ENCODE measurements at places on chromosomes 5 and 9.

- DNase-seq = no peak
These were observed 33.9 kb downstream of the OLFML2A start for GRCh38 chr9:124810663-124811355.

GRCh38 chr5:56710826-56711590, 104.3 kb upstream of the MAP3K1 start:
- DNase-seq = no peak

DNA sequence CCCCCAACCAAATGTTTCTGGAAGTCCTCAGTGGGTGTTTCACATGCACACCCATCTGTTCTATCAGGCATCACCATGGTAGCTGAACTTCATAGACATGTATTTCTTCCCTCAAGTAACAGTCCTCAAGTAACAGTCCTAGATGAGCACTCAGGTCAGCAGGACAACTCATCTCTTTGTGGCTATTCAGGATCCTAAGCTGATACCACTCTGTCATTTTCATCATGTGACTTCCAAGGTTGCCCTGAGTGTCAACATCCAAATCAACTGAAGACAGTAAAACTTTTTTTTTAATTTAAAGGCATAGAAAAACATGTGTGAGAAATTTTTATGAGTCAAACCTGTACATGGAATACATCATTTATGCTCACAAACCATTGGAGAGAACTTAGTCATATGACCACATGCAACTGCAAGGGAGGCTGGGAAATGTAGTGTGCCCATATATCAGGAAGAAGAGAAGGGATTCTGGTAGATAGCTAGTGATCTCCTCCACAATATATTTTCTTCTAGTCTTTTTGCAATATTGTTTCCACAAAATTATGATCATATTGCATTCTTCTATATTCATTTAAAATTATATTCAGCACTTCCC, 64.2 kb upstream of the FST start:
- no peak for DNase-seq

- DNase-seq = no peak
These were observed 2.4 kb upstream of the ARSI start for GRCh38 chr5:150305095-150305494.

GRCh38 chr9:14956208-14956607, 46.0 kb upstream of the FREM1 start:
- no peak for DNase-seq

GRCh38 chr9:110143950-110144545, 63.9 kb downstream of the C9orf152 start:
- peak; percentile 14 for DNase-seq

DNA sequence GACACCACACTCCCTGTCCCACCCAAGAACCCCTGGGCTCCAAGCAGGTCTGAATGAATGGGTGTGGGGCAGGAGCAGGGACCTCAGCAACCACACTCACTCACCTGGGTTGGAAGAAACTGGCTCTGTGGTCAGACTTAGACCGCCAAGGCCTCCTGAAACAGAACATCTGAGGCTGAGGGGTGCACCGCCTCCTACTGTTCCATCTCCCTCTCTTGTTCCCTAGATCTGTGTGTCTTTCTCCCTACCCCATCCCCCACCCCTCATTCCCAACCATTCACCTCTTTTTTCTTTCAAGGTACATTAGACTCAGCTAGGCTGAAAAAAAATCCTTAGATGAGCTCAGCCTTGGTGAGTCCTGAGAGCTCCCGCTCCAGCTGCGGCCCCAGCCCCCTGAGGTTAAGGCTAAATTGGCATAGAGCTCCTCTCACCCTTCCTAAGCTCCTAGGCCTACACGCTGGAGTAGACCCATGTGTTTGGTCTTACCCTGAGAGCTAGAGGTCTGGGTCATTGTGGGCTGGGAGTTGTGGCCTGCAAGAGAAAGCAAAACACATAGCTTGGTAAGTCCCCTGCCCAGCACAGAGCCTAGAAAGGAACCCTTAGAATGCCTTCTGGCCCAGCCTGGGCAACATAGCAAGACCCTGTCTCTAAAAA, 4.8 kb downstream of the ECSCR start:
- no peak for DNase-seq

DNA sequence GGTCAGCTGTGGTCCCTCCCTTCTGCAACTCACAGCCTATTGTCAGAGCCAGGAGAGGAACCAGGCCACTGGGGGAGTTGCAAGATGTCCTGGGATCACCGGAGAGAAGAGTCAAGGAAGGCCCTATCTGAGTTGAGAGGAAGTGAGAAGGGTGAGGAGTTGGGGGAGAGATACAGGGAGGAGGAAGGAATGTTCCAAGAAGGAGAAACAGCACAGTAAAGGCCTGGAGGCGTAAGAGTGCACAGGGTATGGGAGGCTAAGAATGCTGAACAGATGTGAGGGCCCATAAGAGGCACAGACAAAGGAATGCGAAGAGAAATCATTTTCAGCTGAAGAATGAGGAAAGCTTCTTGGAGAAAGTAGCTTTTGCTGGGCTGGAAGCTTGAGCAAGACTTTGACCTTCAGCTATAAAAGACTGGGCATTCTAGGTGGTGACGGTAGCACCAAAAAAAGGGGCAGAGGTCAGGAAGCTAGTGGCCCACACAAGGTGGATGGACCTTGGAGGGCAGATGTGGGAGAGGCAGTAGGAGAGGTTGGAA, 21.6 kb upstream of the CSF1R start:
- no peak for DNase-seq

- DNase-seq = no peak
These were observed 177.6 kb downstream of the RFX3 start for GRCh38 chr9:3348169-3348568.

- DNase-seq = no peak
These were observed 26.3 kb upstream of the TNPO1 start for GRCh38 chr5:72790186-72790585.

GRCh38 chr9:117546894-117547678, 132.2 kb upstream of the ASTN2 start:
- no peak for DNase-seq

DNA sequence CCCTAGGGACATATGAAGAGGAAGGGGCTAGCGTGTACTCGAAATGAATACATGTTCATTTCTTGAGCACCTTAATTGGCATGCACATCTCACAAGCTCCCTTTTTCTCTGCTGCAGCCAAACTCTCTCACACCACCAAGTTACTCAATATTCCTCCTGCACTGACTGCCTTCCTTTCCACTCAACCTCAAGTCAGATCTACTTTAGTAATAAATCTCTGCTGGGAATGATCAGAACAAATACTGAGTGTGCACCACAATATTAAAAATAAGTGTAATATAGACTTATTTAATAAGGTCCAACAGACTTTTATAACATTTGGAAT, 995.8 kb upstream of the WWC1 start:
- DNase-seq = no peak

GRCh38 chr9:99828054-99828416, 6.3 kb downstream of the NR4A3 start:
- DNase-seq = no peak

GRCh38 chr9:97696803-97697601, at the start of gene XPA:
Gene XPA (minus strand): TSS chr9:97697340. CDS start chr9:97697292, 48 bp downstream.
- peak; percentile 96 for DNase-seq

GRCh38 chr5:142323480-142324135, 1.2 kb downstream of the SPRY4 start:
- no peak for DNase-seq

DNA sequence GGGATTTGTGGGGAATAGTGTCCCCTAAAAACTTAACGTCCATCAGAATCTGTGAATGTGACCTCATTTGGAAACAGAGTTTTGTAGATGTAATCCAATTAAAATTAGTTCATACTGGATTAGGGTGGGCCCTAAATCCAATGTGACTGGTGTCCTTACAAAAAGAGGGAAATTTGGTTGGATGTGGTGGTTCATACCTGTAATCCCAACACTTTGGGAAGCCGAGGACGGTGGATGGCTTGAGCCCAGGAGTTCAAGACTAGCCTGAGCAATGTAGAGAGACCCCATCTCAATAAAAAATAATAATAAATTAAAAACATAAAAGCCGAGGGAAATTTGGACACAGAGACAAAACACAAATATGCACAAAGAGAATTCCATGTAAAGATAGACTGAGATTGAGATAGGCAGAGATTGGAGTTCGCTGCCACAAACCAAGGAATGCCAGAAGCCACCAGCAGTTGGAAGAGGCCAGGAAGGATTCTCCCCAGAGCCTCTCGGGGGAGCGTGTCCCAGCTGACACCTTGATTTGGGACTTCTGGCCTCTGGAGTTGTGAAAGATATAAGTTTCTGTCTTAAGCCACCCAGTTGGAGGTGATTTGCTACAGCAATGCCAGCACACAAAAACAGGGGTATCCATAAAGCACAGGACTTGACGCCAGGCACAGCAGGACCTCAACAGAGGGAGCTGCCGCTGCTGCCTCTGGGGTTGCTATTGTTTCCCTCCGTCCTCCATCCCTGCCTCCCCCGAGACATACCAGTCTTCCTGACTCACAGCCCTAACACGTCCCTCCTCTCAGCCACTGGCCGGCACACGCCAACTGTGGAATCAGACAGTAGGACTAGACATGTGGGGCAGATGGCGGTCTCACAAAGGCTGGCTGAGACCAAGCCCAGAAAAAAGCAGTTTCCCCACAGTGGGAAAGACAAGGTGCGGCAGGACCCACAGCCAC, 73.8 kb upstream of the IL17B start:
- DNase-seq = no peak

DNA sequence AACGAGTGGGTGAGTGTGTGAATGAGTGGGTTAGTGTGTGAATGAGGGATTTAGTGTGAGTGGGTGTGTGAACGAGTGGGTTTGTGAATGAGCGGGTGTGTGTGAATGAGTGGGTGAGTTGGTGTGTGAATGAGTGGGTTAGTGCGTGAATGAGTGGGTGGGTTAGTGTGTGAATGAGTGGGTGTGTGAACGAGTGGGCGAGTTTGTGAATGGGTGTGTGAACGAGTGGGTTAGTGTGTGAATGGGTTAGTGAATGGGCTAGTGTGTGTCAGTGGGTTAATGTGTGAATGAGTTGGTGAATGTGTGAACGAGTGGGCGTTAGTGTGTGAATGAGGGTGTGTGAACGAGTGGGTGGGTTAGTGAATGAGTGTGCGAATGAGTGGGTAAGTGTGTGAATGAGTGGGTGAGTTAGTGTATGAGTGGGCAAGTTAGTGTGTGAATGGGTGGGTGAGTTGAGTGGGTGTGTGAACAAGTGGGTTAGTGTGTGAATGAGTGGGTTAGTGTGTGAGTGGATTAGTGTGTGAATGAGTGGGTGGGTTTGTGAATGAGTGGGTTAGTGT, 39.6 kb downstream of the NKD2 start:
- DNase-seq = no peak

- DNase-seq = no peak
These were observed 10.4 kb downstream of the PPP2R2B start for GRCh38 chr5:146867996-146868708.

DNA sequence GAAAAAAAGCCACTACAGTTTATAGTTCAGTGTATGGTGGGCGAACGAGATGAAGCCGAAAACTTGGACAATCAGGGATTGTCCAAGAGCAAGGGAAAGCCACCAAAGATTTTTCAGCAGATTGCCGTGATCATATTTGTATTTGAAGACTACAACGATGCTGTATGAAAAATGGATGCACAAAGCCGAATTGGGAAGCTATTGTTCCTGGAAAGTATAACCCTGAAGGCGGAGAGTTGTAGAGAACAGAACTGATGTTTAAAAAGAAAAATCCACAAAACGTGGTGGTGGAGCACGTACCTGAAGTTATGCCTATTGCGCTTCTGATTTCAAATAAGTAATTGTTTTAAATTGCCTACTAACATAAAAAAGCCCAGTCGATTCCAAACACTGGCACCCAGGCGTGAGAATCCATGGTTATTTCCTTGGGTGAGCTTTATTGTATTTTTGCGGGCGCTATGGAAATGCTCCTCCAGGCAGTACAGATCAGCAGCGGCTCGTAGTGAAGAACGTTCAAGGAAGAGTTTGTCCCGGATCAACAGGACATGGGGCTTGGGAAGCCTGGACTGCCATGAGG, 772 bp upstream of the TARS1 start:
- DNase-seq = no peak

- no peak for DNase-seq
These were observed 890.0 kb upstream of the NUDT12 start for GRCh38 chr5:104452550-104452949.

- no peak for DNase-seq
These were observed 2.1 kb downstream of the NADK2 start for GRCh38 chr5:36239370-36240293.

- DNase-seq = no peak
These were observed 3.3 kb upstream of the OR2V1 start for GRCh38 chr5:181134259-181134658.

DNA sequence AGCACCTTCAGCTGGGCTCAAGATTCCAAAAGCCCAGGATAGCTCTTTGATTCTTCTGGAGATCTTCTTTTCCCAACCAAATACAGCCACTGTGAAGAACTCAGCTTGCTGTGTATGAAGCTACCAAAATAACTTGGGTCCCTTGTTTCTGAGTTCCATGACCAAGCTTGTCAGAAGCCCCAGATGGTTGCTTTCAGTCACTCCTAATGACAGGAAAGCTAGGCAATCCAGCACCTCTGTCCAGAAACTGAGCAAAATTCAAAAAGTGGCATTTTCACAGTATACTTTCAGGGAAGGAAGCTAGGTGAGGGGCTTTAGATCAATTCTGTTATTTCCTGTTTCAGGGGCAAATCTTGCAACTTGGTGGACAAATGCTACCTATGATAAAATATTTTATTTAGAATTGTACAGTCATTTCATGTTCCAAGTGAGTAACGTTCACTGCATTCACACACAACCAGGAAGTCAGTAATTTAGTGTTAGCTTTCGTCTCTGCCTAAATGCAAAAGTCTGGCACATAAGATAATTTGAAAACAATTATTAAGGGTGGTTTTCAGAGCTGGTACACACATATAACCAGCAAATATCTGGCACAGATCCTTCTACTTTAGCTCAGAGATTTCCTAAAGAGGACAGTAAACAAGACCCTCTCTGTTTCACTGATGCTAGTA, 330.1 kb downstream of the GLIS3 start:
- no peak for DNase-seq

GRCh38 chr5:1563617-1564181, 39.9 kb upstream of the LPCAT1 start:
- no peak for DNase-seq

DNA sequence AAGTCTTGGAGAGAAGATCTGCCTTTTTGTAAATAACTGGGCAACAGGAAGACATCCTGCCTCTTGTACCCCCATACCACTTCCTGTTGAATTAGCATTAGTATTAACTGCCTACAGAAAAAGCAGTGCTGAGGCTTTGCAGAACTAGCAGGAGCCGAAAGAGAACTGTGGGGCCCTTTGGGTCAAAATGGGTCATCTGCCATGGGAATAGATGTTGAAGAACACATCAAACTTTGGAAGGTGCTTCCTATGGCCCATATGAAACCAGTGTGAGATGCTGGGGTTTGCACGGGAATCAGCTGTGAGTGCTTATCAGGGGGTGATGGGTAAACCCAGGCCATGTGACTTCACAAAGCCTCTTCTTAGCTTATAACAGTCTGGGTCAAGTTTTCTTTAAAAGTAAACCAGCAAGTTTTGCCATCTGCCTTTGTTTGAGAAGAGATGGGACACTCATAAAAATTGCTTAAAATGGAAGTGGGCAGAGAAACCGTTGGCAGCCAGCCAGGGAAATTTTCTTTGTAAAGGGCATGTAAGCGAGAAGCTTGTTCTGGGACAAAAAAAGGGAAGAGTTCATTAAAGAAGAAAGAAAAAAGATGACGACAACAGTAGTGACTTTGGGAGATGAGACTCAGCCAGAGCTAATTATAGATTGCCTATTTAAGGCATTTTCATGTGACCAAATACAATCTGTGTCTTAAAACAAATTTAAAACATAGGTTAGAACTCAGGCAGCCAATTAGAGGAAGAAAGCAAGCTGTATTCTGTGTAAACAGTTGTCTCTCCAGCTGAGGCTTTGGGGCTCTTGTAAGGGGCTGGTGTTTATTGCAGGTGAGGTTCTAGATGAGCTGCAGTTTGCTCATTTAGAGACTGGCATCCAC, 4.4 kb downstream of the SLC25A25 start:
- DNase-seq = no peak
